ENCODE measurements at places on chromosomes 4 and X.

GRCh38 chr4:173420324-173420752, 21.4 kb upstream of the SCRG1 start:
- DNase-seq, result no peak

DNA sequence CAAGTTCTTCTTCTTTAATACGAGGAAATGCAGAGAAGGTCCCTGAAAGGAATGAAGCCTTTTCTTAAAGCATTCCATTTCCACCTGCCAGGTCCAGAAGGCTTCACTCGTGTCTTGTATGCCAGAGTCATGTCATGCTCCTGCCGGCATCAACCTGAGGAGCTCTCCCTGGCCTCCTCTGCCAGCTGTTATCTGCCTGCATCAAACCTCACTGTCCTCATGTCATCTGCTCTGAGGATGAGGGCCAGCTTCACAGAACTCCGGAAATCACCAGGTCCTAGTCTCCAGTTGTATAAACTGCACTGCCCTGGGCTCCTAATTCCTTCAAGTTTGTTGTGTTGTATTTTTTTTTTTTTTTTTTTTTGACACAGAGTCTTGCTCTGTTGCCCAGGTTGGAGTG, 20.0 kb upstream of the S100G start:
- no peak for DNase-seq

DNA sequence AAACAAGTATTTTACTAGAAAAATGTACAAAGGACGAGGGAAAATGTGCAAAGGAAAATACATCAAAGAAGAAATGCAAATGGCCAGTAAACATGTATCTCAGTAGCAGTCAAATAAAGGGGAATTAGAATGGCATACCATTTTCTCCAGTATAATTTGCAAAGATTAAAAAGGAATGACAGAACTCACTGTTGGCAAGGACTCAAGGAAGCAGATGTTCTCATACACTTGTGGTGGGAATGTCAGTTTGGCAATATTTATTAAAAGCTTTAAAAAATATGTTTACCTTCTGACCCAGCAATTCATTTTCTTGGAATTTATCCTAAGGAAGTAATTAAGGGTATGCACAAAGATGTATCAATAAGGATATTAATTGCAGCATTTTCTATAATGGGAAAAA, 7.6 kb downstream of the CLCN5 start:
- DNase-seq, result no peak

GRCh38 chr4:1732911-1733310, 11.6 kb downstream of the TACC3 start:
- no peak for DNase-seq

DNA sequence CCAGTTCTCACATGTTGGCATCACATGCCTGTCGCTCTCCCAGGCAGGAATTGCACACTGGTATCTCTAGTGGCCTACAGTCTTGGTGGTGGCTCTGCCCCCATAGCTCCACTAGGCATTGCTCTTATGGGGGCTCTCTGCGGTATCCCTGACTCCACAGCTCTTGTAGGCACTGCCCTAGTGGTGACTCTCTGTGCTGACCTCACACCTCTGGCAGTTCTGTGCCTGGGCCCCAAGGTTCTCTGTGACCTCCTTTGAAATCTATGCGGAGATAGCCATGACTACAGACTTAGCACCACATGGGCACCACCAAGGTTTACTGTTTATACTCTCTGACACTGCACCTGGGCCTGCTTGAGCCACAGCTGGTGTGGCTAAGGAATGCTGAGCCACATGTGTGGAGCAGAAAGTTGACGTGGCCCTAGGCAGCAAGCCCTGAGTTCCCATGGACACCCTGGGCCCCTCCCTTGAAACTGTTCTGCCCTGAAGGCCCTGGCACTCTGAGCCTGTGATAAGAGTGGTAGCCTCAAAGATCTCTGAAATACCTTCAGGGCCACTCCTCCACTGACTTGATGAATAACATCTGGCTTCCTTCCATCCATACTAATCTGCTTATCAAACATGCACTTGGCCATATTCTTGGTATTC, 8.0 kb downstream of the SLC9B1 start:
- no peak for DNase-seq

DNA sequence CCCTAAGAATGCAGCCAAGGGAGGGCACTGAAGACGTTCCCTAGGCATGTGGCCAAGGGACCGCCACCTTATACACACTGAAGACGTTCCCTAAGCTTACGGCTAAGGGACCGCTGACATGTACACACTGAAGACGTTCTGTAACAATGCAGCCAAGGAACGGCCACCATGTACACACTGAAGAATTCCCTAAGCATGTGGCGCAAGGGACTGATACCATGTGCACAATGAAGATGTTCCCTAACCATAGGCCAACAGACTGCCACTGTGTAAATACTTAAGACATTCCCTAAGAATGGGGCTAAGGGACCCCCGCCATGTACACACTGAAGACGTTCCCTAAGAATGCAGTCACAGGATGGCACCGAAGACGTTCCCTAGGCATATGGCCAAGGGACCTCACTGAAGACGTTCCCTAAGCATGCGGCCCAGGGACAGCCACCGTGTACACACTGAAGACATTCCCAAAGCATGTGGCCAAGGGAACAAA, 36.1 kb downstream of the DHRSX start:
- no peak for DNase-seq

GRCh38 chrX:46837558-46838485, 979 bp downstream of the RP2 start:
- DNase-seq, result no peak

Measured in SHP77 treated with DMSO at 0.1 percent for 48 hours (cell line).